ENCODE measurements at places on chromosomes 16 and 17.
A peak's percentile ranks its signal among the peaks of the same experiment; 100 is the strongest.

DNA sequence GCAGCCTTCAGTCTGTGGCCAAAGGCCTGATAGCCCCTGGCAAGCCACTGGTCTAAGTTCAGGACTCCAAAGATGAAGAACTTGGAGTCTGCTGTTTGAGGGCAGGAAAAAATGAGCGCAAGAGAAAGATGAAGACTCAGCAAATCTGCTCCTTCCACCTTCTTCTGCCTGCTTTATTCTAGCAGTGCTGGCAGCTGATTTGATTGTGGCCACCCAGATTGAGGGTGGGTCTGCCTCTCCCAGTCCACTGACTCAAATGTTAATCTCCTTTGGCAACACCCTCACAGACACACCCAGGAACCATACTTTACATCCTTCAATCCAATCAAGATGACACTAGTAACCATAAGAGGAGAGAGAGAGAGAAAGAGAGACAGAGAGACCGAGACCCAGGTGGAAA is 127.6 kb downstream of the UTP18 start:
- no peak for DNase-seq

- DNase-seq = no peak
Measured at GRCh38 chr17:12519956-12520594, 145.6 kb upstream of the MYOCD start.

GRCh38 chr17:71486261-71486660 is 634.6 kb upstream of the SOX9 start:
- DNase-seq = no peak

- no peak for DNase-seq
Measured at GRCh38 chr17:29596811-29597210, 3.9 kb downstream of the ANKRD13B start.

- DNase-seq = no peak
Measured at GRCh38 chr16:6484935-6485334, 847.7 kb upstream of the RBFOX1 start.

- no peak for DNase-seq
Measured at GRCh38 chr17:4945176-4945943, 3.0 kb downstream of the PFN1 start.

- DNase-seq = peak; percentile 65
Measured at GRCh38 chr16:12228602-12229499, 252.3 kb downstream of the SNX29 start.

GRCh38 chr17:9072696-9073339 is 51.5 kb downstream of the NTN1 start:
- no peak for DNase-seq

DNA sequence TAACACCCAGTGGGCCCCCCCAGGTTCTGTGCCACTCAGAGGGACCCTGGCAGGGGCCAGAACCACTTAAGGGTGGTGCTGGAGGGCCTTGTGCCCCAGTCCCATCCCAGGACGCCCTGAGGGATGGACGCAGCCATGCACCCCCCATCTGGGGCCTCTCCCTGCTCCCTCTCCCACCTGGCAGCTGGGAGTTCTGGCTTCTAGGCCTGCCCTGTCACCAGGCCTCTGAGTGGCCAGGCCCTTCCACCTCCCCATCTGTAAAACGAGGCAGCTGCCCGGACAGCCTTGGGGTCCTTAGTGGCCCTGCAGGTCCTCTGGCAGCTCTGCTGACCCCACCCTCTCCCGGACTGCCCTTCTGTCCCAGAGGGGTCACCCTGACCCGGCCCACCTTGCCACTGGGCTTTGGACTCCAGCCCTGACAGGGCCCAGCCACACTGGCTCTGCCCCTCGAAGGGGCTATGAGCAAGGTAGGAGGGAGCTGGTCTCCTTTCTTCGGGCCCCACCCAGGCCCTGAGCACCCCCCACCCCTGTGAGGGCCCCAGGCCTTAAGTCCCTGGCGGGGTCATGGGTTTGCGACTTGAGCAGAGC is 12.3 kb downstream of the PAM16 start:
- no peak for DNase-seq

DNA sequence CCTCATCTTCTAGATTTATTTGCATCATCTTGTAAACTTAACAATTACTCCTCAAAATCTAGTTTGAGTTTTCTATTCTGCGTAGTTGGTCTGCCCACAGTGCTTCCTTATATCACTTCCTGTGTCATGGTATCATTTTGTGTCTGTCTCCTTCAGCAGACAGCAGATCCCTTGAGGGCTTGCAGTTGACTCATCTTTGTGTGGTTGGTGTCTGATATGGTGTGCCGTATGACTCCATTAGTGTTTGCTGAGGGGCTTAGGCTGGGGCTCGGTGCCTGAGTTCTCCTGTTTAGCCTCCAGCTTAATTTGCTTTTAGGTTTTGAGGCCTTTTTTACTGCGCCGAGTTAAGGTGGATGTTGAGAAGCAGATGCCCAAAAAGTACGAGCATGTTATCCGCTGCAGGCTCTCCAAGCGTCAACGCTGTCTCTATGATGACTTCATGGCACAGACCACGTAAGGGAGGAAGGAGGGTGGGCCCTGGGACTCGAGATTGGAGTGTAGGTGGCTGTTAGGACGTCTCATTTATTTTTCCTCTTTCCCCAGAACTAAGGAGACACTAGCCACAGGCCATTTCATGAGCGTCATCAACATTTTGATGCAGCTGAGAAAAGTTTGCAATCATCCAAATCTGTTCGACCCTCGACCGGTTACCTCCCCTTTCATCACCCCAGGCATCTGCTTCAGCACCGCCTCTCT is 16.9 kb downstream of the SRCAP start:
- DNase-seq = no peak

DNA sequence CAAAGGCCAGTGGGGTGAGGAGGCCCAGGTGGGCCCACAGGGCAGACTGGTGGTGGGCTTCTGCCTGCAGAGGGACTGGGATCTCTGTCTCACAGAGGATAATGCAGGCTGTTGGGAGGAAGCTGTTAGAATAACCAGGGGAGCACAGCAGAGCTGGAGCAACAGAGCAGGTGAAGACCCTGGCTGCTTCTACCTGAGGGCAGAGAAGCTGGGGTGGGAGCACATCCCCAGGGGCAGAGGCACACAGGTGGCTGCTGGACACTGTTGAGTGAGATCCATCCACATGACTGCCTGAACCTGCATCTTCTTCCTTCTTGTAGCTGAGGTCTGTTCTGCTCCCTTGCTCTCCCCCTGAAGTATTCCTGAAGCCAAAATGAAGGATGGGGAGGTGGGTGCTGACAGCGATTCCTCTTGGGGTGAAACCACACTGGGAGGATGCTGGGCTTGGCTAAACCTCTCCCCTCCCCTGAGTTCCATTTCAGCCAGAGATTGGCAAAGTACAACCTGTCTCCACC is 1725.0 kb downstream of the TP53TG3F start:
- no peak for DNase-seq

DNA sequence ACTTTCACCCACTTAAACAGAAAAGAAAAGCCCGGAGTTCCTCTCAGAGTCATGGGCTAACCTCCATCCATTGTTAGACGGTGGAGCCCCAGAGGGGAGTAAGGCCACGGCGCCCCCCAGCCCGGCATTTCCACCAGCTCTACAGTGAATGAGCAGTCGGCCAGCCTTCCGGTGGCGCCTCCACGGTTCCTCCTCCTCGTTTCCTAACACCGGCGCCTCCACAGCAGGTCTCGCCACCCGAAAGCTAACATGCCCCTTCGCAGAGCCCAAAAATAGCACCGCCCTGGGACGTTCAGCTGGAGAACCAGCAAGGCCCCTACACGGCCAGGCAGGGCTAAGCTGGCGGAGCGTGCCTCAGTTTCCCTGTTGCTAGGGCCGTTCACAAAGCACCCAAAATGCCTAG is 858 bp downstream of the MMD start:
- peak; percentile 50 for DNase-seq

Data from endothelial cell (in vitro differentiated cells).